MM.1S (cell line): ENCODE measurements at places on chromosomes 3 and 15.

DNA sequence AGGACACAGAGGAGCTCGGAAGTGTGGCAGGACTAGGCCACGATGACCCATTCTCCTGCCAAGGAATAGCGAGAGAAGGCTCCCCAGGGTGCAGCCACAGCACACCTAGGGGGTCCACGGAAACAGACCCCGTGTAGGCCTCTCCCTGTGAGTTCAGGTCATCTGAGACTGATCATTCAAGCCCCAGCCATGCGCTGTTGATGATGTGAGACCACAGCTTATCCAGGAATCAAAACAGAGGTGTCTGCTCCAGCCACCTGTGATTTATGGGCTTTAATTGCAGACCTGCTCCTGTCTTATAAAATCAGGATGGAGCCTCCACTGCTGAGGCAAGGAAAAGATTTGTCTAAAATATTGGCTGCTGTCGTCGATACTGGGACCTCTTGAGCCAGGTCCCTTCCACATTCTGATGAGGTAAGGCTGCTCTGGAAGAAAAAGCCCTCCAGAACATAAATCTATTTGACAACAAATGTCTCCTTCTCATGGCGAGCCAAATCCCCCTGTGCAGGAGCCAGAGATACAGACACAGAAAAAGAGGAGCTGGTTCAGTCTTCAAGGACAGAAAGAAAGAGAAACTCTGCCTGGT is 186.7 kb downstream of the TJP1 start:
- DNase-seq = no peak

DNA sequence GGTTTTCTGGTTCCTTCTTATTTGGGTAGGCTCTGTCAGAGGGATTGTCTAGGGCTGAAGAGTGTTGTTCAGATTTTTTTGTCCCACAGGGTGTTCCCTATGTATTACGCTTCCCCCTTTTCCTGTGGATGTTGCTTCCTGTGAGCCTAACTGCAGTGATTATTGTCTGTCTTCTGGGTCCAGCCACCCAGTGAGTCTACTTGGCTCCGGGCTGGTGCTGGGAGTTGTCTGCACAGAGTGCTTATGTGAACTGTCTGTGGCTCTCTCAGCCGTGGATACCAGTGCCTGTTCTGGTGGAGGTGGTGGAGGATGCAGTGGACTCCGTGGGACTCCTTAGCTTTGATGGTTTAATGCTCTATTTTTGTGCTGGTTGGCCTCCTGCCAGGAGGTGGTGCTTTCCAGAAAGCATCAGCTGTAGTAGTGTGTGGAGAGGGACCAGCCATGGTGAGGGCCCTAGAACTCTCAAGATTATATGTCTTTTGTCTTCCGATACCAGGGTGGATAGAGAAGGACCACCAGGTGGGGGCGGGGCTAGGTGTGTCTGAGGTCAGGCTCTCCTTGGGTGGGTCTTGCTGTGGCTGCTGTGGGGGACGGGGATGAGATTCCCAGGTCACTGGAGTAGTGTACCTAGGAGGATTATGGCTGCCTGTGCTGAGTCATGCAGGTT is 53.8 kb downstream of the CCDC66 start:
- DNase-seq = no peak

GRCh38 chr3:193754719-193755118 is 161.7 kb downstream of the OPA1 start:
- no peak for DNase-seq

- no peak for DNase-seq
Observed at GRCh38 chr15:65363766-65364165, 14.0 kb downstream of the IGDCC3 start.

GRCh38 chr3:135324301-135324700 is 529.2 kb downstream of the EPHB1 start:
- DNase-seq = no peak

DNA sequence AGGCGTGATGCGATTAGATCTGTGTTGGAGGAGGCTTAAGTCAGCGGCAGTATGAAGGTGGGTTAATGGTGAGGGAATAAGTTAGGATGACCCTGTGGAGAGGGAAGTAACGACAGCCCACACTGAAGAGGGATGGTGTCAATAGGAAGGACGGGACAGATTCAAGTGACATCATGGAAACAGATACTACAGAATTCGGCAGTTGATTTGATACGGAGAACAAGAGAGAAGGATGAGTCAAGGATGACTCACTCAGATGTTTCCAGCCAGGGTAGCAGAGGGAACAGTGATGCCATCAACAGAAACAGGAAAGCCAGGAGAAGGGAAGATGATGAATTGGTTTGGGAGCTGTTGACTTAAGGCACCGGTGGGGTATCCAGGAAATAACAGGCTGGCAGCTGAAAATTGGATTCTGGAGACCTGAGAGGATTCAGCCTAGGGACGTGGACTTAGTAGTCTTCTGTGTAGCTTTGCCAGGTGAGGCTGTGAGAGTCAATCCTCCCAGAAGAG is 38.0 kb downstream of the SHC4 start:
- DNase-seq = no peak

DNA sequence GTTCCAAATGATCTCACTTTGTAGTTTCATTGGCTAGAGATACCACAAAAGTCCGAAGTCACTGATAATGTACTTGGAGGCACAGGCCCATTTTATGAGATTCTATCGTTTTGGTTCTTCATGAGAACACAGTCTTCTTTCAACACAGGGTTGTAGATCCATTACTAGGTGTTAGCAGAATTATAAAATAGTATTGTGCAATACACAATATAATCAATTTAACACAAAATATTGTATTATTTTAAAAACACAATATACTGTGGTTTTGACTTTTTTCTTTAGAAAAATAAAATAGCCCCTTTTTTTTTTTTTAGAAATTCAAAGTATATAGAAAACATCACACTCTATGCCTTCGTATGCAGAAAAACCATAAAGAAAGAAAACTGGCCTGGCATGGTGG is 138.6 kb upstream of the TSC22D2 start:
- DNase-seq = no peak

DNA sequence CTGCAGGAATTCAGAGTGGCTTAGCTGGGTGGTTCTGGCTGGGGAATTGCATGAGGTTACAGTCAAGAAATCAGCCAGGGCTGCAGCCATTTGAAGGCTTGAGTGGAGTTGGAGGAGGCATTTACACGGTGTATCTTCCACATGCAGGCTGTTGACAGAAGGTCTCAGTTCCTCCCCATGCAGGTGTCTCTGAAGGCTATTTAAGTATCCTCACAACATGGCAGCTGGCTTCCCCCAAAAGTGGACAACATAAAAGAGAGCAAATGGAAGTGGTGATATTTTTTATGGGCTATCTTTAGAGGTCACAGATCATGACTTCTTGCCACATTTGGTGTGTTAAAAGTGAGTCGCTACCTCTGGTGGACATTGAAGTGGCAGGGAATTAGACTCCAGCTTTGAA is 60.1 kb upstream of the SPRED1 start:
- no peak for DNase-seq
